ENCODE measurements at places on chromosomes 3 and 15.

- DNase-seq = peak; percentile 8
Observed at GRCh38 chr15:23642413-23643044, 5.1 kb downstream of the MAGEL2 start.

- DNase-seq = no peak
Observed at GRCh38 chr3:34544136-34544535, 745.7 kb downstream of the PDCD6IP start.

GRCh38 chr15:77901251-77901881 is 176.1 kb downstream of the TBC1D2B start:
- no peak for DNase-seq

DNA sequence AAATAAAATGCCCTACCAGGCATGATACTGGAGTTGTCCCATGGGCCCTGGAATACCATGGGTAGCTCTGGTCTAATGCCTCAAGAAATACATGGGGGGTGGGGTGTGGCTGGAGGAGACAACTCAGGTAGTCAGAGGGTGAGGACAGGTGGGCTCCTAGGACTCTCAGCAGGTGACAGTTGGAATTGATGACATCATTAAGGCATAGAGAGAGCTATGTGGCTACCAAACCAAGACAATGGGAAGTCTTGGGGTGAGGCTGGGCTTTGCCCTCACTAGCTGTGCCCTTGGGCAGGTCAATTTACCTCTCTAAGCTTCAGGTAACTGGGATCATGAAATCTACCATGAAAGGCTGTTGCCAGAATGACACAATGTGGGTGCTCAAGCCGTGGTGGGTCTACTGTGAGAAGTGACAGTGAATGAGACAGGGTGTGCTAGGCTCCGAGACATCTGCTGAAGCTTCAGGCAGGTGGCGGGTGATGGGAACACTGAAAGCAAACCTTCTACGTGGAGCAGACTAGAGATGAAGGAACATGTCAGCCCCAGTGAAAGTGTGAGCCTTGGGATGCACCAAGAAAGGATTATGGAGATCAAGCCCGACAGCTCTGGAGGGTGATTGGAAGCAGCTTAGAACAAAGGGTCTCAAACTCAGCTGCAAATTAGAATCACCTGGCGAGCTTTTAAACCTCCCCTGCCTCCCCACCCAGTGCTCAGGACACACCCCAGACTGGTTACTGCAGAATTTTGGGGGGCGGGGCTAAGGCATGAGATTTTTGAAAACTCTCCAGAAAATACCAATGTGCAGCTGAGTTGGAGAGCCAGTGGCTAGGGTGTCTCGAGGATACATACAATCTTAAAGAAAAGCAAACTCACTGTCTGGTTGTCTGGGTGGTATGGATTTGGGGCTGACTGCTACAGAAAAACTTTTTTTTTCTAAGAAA is 21.5 kb downstream of the SLC6A20 start:
- DNase-seq = no peak

- DNase-seq = no peak
Observed at GRCh38 chr3:58661836-58662420, 4.6 kb downstream of the FAM3D start.

DNA sequence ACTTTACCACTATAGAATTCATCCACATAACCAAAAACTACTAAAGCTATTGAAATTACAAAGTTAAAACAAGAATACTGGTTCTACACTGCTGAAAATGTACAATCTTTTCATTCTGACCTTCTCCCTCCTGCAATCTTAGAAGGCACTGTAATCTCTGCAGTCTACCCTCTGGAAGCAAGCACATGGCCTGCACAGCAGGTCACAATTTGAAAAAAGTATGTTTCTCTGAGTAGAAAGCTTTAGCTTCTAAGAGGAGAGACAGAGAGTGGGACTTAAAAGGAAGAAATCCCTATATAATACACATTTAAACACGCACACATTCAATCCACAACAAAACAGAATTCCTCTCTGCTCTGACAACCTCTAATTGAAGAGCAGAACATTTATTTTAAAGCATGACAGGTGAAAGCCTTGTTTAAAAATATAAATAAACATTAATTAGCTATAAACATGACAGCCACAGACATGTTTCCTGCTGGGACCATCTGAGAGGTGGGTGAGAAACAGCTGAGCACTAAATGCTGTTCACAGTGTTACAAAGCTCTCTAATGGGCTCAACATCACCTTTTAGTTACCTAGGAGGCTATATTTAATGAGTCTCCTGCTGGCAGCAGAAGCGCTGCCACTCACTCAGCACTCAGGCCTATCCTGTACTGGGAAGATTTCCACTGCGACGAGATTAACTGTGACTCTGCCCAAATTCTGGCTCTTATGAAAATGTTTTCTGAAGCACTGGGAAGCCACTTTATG is 447.4 kb downstream of the AGBL1 start:
- DNase-seq = no peak

GRCh38 chr3:114469070-114469469 is 175.2 kb downstream of the TIGIT start:
- no peak for DNase-seq

DNA sequence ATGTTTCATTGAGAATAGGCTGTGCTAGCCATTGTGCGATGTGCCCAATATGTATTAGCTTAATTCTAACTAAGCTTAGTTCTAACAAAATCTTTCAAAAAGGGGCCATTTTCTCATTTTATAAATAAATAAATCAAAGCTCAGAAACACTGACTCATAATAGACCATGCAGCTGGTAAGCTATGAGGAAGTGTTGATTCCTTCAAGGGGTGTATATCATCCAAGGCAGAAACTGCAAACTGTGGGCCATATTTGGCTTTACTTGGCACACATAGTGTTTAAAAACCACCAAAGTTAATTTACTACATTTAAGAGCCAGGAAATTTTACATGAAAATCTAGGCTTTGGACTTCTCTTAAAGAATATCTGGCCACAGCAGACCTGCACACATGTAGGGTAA is 136.5 kb downstream of the ZNF621 start:
- DNase-seq = no peak

GRCh38 chr3:194051366-194052149 is 84.4 kb upstream of the HES1 start:
- DNase-seq = no peak
